Natural killer cell treated with Interleukin-12 subunit alpha and Interleukin-12 subunit beta and Interleukin-15 and Interleukin-18, amount 100 ng/mL, for 72 hours (primary cell): ENCODE measurements at places on chromosomes 13 and 19. TPM values are rescaled to one million over a fixed set of nuclear protein-coding genes. Genes with fewer than 3 reads are reported as not detected.

The CLEC4G gene
- total RNA-seq = not detected

The SARS2 gene
- total RNA-seq = 32.4 TPM

The URAD gene
- total RNA-seq = not detected

GRCh38 chr19:31316201-31316951 lies 32.9 kb downstream of the TSHZ3 start:
- peaks cover 5% of the 10 kb centered on the region for H3K4me1 ChIP-seq
- no peaks in the 10 kb centered on the region for H3K36me3 ChIP-seq
- H3K27ac ChIP-seq = peak overlapping the region; percentile 35
- H3K4me3 ChIP-seq = no peak overlapping the region

The KLK7 gene
- total RNA-seq = not detected

GRCh38 chr13:75307370-75307949 lies 174.5 kb downstream of the TBC1D4 start:
- H3K27ac ChIP-seq = no peak overlapping the region
- no peak for DNase-seq
- no peak overlapping the region for H3K4me3 ChIP-seq
- no peaks in the 10 kb centered on the region for H3K4me1 ChIP-seq

DNA sequence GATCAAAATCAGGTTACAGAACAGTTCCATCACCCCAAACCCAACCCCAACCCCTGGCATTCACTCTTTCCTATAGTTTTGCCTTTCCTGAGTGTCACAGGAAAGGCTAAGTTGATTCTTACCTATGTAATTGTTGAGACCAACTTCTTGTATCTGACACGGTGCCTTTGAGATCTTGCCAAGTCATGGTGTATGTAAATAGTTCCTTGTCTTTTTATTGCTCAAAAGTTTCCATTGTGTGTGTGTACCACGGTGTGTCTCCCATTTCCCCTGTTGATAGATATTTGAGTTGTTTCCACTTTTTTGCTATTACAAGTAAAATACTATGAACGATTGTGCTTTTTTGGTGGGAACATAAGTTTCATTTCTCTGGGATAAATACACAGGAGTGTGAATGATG lies 3.3 kb upstream of the IGFL2 start:
- H3K4me3 ChIP-seq = no peak overlapping the region
- H3K27me3 ChIP-seq = peaks cover 46% of the 10 kb centered on the region
- no peaks in the 10 kb centered on the region for H3K36me3 ChIP-seq
- no peaks in the 10 kb centered on the region for H3K4me1 ChIP-seq
- no peak for DNase-seq
- H3K27ac ChIP-seq = no peak overlapping the region

- no peak for DNase-seq
- H3K27ac ChIP-seq = no peak overlapping the region
- no peaks in the 10 kb centered on the region for H3K36me3 ChIP-seq
- peaks cover 13% of the 10 kb centered on the region for H3K4me1 ChIP-seq
- H3K27me3 ChIP-seq = peaks cover 7% of the 10 kb centered on the region
Measured at GRCh38 chr19:32570081-32570785, 10.8 kb upstream of the PDCD5 start.

GRCh38 chr19:6800991-6801484 lies 28.5 kb downstream of the VAV1 start:
- peaks cover 68% of the 10 kb centered on the region for H3K4me1 ChIP-seq
- peak overlapping the region; percentile 94 for H3K4me3 ChIP-seq
- peaks cover 5% of the 10 kb centered on the region for H3K36me3 ChIP-seq
- no peak for DNase-seq

DNA sequence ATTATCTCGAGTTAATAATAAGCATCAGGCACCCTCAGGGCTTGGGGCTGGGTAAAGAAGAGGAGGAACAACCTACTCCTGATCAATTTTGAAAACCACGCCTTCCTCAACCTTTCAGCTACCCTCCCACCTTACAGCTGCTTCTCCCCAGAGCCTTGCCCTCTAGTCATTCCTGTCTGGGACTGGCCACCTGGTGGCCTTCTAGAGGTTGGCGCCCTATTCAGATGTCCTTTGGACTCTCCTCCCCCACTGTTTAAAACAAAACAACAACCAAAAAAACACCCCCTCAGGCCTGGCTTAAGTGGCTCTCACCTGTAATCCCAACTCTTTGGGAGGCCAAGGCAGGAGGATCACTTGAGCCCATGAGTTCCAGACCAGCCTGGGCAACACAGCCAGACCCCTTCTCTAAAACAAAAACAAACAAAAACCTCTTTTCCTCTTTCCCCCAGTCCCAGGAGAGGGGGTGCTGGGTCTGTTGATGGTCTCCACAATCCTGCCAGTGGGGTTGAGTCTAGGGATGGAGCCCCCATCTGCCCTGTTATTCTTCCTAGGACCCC lies 62.3 kb downstream of the CCDC70 start:
- peaks cover 27% of the 10 kb centered on the region for H3K27me3 ChIP-seq
- no peak overlapping the region for H3K27ac ChIP-seq
- no peaks in the 10 kb centered on the region for H3K4me1 ChIP-seq
- DNase-seq = no peak

The CHST8 gene
- not detected for total RNA-seq

DNA sequence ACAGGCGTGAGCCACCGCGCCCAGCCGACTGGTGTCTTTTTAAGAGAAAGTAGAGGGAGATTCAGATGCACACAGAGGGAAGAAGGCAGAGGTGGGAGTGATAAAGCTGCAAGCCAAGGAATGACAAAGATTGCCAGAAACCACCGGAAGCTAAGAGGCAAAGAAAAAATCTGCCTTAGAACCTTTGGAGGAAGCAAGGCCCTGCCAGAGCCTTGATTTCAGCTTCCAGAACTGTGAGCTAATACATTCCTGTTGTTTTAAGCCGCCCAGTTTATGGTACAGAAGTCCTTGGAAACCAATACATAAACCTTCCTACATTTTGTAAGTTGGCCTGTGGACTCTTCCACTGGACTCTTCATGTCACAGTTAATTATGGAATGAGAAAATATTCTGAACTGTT lies 71.7 kb upstream of the SOX21 start:
- no peak for DNase-seq
- H3K4me1 ChIP-seq = no peaks in the 10 kb centered on the region
- H3K27ac ChIP-seq = no peak overlapping the region
- H3K4me3 ChIP-seq = no peak overlapping the region

- H3K4me1 ChIP-seq = no peaks in the 10 kb centered on the region
- no peak overlapping the region for H3K27ac ChIP-seq
- peaks cover 10% of the 10 kb centered on the region for H3K36me3 ChIP-seq
- H3K27me3 ChIP-seq = no peaks in the 10 kb centered on the region
- H3K4me3 ChIP-seq = no peak overlapping the region
Measured at GRCh38 chr19:49799271-49799797, 13.8 kb downstream of the FUZ start.

The C5AR1 gene
- total RNA-seq = 1.3 TPM

- no peak for DNase-seq
- no peaks in the 10 kb centered on the region for H3K36me3 ChIP-seq
- peaks cover 17% of the 10 kb centered on the region for H3K27me3 ChIP-seq
- no peak overlapping the region for H3K27ac ChIP-seq
- peaks cover 18% of the 10 kb centered on the region for H3K4me1 ChIP-seq
Measured at GRCh38 chr19:54352041-54352440, 12.7 kb downstream of the LAIR1 start.
